ENCODE measurements at places on chromosomes 6 and 20.

GRCh38 chr6:24825130-24825630, 26.5 kb upstream of the ARMH2 start:
- no peaks in the 10 kb centered on the region for H3K4me1 ChIP-seq
- H3K27me3 ChIP-seq = no peaks in the 10 kb centered on the region
- no peak for DNase-seq
- H3K4me3 ChIP-seq = no peak overlapping the region
- peaks cover 4% of the 10 kb centered on the region for H3K36me3 ChIP-seq

DNA sequence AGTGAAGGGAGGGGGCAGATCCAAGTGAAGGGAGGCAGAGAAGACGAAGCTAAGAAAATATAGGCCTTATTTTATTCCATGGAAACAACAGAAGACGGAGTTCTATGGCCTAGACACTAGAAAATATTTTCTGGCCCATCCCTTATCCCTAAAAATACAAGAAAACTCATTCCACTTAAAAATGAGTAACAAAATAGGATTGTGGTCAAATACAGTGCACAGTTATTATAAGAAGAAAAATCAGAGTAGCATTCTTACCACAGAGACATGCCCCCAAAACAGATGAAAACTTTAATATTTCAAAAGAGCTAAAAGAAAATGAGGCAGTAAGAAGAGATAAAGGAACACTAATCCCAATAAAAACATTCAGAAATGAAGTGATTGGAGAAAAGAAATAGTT, 202.9 kb downstream of the GMPR start:
- H3K27ac ChIP-seq = no peak overlapping the region
- no peak overlapping the region for H3K4me3 ChIP-seq
- DNase-seq = no peak
- H3K36me3 ChIP-seq = no peaks in the 10 kb centered on the region
- no peaks in the 10 kb centered on the region for H3K27me3 ChIP-seq

- H3K36me3 ChIP-seq = no peaks in the 10 kb centered on the region
- H3K4me3 ChIP-seq = no peak overlapping the region
- H3K27ac ChIP-seq = no peak overlapping the region
- H3K4me1 ChIP-seq = no peaks in the 10 kb centered on the region
These were observed 244.7 kb upstream of the RNF24 start for GRCh38 chr20:4260102-4260501.

DNA sequence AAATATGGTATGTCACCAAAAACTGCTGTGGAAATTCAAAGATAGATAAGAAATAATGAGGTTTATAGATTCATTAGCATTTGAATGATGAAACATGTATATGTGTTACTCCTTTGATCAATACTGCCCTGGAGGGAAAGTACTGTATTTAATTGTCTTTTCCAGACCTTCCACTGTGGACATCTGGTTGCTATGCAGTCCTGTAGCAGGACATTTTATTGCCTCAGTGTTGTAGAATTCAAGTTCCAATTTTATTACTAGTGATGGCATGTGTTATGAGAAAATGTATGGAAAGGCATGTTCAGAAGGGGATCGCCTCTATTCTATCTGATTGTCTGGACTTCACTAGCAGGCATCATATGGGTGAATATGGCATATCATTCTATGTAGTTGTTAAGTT, 391.0 kb downstream of the TFAP2B start:
- no peaks in the 10 kb centered on the region for H3K27me3 ChIP-seq
- no peak overlapping the region for H3K4me3 ChIP-seq
- peaks cover 3% of the 10 kb centered on the region for H3K4me1 ChIP-seq
- H3K36me3 ChIP-seq = no peaks in the 10 kb centered on the region

DNA sequence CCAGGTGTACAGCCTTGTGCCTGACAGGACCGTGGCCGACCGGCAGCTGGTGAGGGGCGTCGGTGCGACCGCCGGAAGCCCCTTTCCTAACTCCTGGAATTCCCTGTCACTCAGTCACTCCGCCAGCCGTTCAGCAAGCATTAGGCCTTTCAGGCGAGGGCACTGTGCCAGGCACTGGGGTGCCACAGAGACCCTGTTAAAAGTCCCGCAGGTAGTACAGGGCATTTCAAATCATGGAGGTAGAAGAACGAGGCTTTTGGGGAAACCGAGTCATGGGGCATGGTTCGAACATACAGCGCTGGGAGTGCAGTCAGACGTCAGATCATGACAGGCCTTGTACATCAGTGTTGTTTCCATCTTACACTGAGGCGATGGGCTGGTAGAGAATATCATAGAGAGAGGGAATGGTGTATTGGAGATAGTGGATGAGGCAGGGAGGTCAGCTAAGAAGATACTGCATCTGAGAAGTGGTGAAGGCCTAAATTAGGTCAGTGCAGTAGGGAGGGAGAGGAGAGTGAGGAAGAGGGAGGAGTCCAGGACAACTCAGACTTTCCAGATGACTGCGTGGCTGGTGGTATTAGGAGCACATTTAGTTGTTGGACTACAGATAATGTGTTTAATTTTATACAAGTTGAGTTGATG, 892 bp upstream of the DXO start:
- no peak for DNase-seq
- peaks cover 14% of the 10 kb centered on the region for H3K27me3 ChIP-seq
- H3K4me3 ChIP-seq = peak overlapping the region; percentile 92
- H3K27ac ChIP-seq = peak overlapping the region; percentile 79
- peaks cover 5% of the 10 kb centered on the region for H3K36me3 ChIP-seq
